Stimulated activated CD4-positive, alpha-beta T cell treated with anti-CD3 and anti-CD28 coated beads, Interleukin-1b, Interleukin-23, amount 100 ng/mL, for 1 hour (primary cell): ENCODE measurements at places on chromosomes 6 and 20.
A peak's percentile ranks its signal among the peaks of the same experiment; 100 is the strongest.

DNA sequence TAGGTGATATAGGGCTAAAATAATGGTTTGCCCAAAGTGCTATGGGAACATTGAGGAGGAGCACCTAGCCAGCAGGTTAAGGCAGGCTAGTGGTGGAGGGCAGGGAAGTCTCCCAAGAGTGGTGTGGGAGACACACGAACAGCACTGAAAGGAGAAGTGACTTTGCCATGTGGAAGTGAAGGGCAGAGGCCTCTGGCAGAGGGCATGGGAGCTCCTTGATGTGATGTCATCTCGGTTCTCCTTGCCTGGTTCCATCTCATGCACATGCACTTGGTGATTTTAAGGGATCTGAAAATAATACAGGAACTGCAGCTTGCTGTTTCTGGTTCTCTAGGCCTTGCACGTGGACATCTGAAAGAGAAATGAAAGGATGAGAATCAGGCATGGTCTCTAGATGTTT, 4.7 kb upstream of the MAP3K4 start:
- no peak for DNase-seq

- no peak for DNase-seq
Measured at GRCh38 chr20:54078296-54078984, 8.0 kb upstream of the BCAS1 start.

DNA sequence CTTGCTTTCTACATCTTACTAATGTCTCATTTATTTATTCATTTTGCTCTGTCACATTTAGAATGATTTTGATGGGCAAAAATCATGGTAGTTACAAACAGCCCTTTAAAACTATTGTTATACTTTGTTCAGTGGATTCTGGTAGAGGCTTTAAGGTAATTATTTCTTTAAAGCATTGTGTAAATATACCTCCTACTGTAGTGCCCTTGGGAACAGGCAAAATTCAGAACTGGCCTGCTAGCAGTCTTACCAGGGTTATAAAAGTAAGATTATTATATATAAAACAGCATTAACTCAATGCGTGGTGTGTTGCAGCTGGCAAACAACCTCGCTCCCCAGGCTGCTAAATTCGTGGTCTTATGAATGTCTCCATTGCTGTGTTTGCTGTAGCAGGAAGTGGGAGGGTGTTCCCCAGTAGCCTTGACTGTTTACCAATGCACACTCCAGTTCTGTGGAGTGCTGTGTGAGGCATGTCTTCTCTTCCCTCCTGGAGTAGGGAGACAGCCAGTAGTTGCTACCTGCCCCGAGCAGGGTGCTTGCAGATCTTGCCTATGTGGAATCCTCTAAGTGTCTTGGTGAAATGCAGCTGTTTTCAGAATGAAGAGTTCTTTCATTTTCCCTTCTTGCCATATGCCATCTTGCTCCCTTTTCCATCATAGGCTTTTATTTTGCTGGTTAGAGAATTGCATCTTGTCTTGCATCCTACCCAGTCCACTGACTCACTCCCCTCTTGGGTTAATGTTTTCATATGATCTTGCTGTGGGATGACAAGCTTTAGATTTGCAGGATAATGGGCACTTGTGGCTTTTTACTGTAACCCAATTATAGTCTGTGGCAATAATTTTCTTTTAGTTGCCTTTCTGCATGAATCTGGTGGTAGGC, 45.3 kb downstream of the IGF2R start:
- no peak for DNase-seq

- no peak for DNase-seq
Measured at GRCh38 chr20:34970846-34971560, 15.3 kb downstream of the MYH7B start.

GRCh38 chr6:127332383-127332961, 10.9 kb downstream of the ECHDC1 start:
- DNase-seq = no peak

DNA sequence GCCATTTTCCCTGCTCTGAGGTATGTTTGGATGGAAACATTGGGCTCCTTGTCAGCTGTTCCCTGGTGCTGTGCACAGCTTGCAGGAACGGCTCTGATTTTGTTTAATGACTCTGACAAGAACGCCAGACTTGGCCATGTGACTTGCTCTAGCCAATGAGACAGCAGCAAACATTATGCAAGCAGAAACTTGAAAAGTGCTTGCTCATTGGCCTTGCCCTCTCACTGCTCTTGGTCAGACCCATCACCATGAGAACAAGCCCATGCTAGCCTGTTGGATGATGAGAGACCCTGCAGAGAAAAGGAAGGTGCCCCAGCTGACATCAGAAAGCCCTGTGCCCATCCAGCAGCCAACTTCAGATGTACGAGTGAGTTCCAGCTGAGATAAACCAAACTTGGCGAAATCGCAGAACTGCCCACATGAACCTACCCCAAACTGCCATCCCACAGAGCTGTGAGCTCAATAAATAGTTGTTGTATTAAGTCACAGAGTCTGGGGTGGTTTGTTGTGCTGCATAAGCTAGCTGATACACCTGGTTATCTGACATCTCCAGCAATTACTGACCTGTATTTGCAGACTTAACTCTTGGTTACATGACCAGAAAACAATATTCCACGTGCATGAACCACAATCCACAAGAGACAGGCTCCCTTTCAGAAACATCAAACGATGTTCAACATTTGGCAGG, 96.9 kb downstream of the JPH2 start:
- no peak for DNase-seq

DNA sequence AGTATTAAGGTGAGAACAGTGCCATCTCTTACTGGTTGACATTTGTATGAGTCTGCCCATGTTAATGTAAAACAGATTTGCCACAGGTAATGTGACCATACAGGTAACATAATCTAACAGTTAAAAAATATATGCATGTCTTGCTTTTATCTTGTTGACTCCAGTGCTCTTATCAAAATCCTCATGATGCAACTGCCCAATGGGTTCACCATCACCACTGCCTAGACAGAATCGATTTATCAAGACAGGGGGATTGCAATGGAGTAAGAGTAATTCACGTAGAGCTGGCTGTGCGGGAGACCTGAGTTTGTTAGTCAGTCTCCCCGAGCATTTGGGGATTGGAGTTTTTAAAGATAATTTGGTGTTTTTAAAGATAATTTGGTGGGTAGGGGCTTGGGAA, 19.2 kb downstream of the SNX9 start:
- no peak for DNase-seq

- DNase-seq = no peak
Measured at GRCh38 chr6:57226221-57226620, 4.1 kb upstream of the RAB23 start.

GRCh38 chr6:156808287-156808686, 31.1 kb downstream of the ARID1B start:
- DNase-seq = no peak

- DNase-seq = no peak
Measured at GRCh38 chr20:57128044-57128757, 138.2 kb downstream of the BMP7 start.

DNA sequence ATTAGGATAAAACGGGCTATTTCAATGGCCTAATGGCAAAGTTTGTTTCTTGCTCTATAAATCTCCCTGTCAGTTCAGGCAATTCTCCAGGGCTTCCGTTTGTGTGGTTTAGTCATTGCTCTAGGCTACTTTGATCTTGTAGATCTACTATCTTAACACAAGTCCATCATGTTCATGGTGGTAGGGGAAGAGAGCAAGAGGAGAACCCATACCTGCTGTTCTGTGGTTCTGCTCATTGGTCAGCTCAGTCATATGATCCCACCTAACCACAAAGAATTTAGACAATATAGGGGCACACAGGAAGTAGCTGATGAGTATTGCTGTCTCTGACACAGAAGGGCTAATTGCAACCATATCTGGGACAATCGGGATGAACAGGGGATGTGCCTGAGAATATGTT, 4.9 kb upstream of the DEK start:
- DNase-seq = no peak

GRCh38 chr20:64042054-64042781, 6.2 kb downstream of the C20orf204 start:
- no peak for DNase-seq

GRCh38 chr20:891706-892080, 24.4 kb downstream of the ANGPT4 start:
- no peak for DNase-seq

- no peak for DNase-seq
Measured at GRCh38 chr20:17896193-17896723, 72.3 kb downstream of the SNX5 start.

- DNase-seq = no peak
Measured at GRCh38 chr20:46831633-46832011, 63.0 kb upstream of the EYA2 start.

- no peak for DNase-seq
Measured at GRCh38 chr6:116797585-116797984, 31.3 kb downstream of the GPRC6A start.

- DNase-seq = no peak
Measured at GRCh38 chr6:103983860-103984259, 875.9 kb downstream of the HACE1 start.

GRCh38 chr20:46157076-46157592, 39.0 kb downstream of the CD40 start:
- no peak for DNase-seq

- DNase-seq = no peak
Measured at GRCh38 chr20:58715801-58716475, 23.3 kb downstream of the NPEPL1 start.

DNA sequence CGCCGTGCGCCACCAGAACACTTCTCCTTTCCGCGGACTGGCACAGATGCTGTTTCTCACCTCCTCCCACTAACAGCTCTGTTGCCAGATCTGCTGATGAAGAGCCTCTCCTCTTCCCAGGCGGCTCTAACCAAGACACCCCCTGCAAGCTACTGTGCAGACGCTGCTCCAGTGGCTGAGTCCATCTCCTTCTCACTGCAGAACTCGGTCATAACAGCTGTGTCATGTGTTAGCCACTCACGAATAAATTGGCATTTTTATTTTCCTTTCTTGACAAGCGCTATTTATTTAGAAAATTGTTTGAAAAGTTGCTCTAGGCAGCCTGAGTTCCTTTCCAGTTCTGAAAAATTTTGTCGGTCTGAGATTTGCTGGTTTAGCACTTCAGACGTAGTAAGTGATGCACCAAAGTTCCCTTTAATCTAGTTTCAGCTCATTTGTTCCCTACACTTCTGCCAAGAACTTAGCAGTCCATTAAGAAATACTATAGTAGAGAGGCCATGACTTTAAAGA, 12.8 kb upstream of the PLEKHG1 start:
- no peak for DNase-seq

DNA sequence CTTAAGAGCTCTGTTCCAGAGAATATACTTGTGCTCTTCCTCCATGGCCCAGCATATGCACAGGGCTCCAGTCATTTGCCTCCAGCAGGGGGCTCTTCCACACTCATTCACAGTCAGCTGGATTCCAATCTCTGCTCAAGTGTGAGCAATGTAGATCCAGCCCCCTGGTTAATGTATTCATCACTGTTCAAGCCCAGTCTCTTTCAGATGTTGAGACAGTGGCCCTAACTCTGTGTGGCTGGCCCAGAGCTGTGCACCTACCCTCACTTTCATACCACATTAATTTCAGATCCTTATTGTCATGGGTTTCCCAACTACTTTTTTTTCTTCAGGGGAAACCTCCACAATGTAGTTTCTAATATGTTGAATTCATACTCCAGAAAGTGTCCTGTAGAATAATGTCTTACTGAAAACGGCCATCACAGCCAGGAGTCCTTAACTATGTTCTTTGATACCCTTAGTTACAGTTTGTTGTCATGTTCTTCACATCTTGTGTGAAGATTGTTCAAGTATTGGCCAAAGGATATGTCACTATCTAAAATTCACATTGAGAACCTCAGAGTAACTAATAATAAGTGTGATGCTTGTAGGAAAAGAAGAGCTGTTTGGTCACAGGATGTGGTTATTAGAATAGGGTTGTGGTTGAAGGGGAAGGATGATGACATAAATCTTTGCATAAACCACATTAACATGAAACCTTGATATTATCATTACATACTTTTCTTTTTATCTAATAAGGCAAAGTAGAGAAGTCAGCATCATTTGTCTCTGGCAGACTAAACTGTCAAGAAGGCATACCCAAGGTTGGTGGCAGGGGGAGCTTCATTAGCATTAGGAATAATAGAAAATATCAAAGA, 14.4 kb upstream of the HLA-DQA1 start:
- peak; percentile 6 for DNase-seq

DNA sequence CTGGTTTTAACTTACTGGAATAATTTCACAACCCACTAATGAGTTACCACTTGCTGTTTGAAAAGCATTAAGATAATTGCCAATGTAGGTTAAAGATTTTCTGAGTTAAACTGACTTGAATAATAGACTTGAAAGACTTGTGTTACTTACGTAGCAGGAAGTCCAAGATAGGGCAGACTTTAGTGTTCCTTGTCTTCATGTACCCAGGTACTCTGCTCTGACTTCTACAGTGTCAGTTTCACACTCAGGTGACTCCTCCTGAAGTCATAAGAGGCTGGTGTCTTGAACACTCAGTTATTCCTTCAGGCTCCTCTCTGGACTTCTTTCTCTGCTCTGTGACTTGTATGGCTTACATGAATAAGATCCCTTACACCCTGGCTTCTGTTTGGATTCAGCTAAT, 76.3 kb upstream of the SGK1 start:
- DNase-seq = no peak

- no peak for DNase-seq
Measured at GRCh38 chr6:26500102-26500501, at the start of gene BTN1A1. Gene BTN1A1 (plus strand): TSS chr6:26500303. CDS start chr6:26501287, 984 bp downstream.

GRCh38 chr6:113052506-113052905, 705.4 kb downstream of the RFPL4B start:
- DNase-seq = no peak

DNA sequence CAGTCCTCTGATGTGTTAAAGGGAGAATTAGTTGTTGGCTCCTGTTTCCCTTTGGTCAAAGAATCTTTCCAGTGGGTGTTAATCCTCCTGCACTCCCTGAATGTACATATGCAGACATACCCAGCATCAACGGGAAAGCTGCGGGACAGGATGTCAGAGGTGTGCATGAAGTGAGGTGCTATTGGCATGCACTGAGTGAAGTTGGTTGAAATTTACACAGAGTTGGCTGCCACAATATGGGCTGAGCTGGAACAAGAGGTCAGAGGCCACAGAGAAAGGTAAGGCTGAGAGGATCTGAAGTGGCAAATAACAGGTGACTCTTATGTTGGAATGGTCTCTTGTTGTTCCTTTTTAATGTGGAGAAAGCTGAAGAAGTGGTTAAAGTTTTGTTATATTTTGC, 82.7 kb upstream of the AKIRIN2 start:
- DNase-seq = no peak

GRCh38 chr6:163413345-163414116, 987 bp upstream of the QKI start:
- DNase-seq = peak; percentile 80

- DNase-seq = no peak
Measured at GRCh38 chr6:55299286-55299985, 27.8 kb upstream of the GFRAL start.

- no peak for DNase-seq
Measured at GRCh38 chr20:47143657-47144056, 212.8 kb downstream of the ZMYND8 start.
